ENCODE measurements at places on chromosomes 3 and 15.

- no peak for DNase-seq
Observed at GRCh38 chr3:57706462-57706861, 13.6 kb upstream of the DENND6A start.

DNA sequence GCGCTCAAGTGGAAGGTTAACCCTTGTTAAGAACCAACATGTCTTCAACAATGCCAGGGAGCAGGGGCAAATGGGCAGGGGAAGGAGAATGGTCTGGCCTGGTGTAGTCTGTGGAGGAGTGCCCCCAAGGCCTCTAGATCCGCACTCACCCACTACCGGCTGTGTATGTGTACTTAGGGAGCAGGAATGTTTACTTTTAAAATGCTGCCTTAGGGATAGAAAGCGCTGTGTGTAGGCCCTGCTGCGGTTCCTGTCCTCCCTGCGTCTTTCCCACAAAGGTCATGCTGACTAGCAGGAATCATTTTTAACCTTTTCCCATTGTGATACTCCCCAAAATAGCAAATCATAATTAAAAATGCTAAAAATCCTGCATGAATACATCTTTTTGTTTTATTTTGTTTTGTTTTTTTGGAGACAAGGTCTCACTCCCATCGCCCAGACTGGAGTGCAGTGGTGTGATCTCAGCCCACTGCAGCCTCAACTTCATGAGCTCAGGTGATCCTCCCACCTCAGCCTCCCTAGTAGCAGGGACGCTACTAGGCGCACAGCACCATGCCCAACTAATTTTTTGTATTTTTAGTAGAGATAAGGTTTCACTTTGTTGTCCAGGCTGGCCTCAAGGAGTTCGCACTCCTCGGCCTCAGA lies 35.9 kb upstream of the CEMIP start:
- no peak for DNase-seq

- no peak for DNase-seq
Observed at GRCh38 chr3:155690921-155691320, 54.0 kb downstream of the PLCH1 start.

GRCh38 chr15:36914960-36915808 lies 185.2 kb downstream of the MEIS2 start:
- DNase-seq: no peak

DNA sequence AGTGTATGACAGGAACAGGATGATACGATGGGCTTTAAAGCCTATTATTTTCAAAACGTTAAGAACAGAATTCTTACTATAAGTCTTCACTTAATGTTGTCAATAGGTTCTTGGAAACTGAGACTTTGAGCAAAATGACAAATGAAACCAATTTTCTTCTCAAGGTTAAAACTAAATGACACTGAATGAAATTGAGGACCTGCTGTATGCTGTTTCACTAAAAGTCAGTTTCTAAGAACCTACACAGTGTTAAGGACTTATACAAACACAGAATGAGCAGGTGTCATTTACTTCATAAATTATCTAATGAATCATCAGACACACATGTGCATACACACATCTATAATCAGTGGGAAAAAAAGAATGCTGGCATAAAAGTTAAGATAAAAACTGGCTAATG lies 106.9 kb downstream of the RFTN1 start:
- no peak for DNase-seq

GRCh38 chr3:196666001-196666867 lies 26.7 kb downstream of the NRROS start:
- no peak for DNase-seq

GRCh38 chr3:148512648-148513047 lies 185.1 kb upstream of the AGTR1 start:
- DNase-seq: no peak

DNA sequence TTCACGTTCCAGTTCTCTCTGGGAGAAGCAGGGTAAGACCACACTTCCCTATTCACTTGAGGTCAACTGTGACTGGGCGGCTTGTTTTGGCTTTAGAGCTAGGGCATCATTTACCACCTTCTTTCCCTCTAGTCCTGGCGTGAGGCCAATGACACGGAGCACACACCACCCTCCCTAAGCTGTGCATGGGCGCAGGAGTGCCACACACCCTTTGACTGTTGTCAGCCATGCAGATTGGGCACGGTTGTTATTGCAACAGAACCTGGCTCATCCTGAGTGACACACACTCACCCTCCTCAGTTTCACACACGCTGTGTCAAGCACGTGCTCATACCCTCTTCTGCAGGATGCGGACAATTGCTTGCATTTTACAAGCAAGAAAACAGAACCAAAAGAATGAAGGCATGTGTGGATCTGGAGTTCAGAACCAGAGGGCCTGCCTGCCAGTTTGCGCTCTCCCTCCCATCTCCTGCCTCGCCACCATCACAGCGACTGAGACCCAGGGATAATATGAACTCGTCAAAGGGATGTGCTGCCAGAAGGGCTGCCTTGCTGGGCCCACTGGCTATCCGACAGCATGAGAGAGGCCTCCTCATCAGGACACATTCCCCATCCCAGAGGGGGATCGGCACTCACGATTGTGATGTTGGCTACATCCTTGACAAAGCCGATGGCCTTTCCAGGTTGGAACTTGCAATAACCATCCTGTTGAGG lies 17.6 kb downstream of the CTSH start:
- no peak for DNase-seq

DNA sequence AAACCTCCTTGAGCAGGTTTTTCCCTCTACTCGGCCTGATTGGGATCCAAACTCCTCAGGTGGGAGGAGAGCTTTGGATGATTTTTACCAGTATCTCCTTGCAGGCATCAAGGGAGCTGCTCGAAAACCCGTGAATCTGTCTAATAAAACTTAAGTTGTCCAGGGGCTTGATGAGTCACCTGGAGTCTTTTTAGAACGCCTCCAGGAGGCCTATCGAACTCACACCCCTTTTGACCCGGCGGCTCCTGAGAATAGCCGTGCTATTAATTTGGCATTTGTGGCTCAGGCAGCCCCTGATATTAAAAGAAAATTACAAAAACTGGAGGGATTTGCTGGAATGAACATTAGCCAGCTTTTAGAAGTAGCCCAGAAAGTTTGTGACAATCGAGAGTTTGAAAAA lies 41.6 kb downstream of the ZBTB11 start:
- no peak for DNase-seq

- no peak for DNase-seq
Observed at GRCh38 chr15:63052077-63052841, 9.7 kb downstream of the TPM1 start.

- DNase-seq: no peak
Observed at GRCh38 chr15:28920781-28921331, 35.1 kb downstream of the APBA2 start.

GRCh38 chr15:70802629-70803028 lies 39.3 kb upstream of the UACA start:
- DNase-seq: no peak

DNA sequence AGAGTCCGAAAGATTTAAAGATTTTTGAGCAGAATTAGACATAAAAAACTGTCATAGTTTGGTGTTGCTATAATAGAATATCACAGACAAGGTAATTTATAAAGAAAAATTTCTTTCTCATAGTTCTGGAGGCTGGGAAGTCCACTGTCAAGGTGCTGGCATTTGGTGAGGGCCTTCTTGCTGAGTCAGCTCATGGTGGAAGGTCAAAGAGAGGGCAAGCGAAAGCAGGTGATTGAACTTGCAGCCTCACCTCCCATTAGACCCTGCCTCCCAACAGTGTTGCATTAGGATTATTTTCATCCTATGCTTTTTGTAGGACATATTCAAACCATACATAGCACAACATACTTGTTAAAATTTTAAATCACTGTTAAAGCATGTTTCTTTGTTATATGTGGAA lies 9.9 kb downstream of the SELENOT start:
- DNase-seq: no peak

- DNase-seq: peak; percentile 25
Observed at GRCh38 chr3:184812662-184813042, 686 bp downstream of the VPS8 start.

DNA sequence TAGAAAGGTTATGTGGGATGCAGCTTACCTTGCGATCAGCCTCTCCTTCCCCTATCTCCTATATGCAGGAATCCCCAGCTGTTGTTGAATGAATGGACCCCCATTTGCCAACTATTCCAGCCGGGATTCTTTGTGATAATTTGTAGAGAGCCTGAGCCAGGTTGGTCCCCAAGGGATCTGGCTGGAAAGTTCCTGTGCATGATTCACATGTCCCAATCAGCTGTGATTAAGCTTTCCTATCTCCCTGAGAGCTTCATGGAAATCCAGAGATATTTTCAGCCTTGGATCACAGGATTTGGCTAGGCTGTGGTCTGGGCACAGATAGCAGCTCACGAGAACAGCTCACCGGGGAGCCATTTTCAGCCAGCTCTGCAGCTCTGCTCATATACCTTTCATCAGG lies 76.7 kb downstream of the ARNT2 start:
- no peak for DNase-seq

- peak; percentile 40 for DNase-seq
Observed at GRCh38 chr15:100972975-100973350, 53.8 kb downstream of the LRRK1 start.

DNA sequence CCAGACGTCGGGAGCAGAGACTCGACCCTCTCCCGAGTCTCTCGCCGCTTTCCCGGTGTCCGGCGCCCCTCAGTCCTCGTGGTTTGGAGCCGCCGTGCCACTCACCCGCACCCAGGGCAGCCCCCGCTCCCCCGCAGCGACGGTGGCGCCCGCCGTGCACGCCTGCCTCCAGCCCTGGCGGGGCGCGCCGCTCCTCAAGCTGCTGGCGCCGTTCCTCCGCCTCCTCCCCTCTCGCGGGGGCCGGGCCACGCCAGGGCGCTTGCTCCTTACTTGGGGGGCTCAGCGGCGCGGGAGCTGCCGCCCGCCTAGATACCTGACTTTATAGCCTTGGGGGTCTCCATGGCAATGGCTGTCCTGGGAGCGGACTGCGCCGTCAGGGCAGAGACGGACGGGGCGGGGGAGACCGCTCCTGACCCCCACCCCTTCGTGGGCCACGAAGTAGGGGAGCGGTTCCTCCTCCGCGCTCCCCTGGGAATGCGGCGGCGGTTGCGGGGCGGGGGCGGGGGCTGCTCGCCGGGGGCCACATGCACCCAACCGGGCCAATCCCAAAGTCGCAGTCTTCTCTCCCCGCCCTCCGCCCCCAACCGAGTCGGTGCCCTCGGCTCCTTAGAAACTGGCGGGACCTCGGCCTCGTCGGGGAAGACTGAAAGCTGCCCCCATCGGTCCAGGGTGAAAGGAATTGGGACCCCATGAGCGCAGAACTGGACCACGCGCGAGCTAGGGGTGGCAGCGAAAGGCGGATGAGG lies at the start of gene ANKRD63:
ANKRD63 (minus strand) TSS at position 196 of the 746 bp plus-strand sequence. CDS start 478 bp downstream, outside the sequence.
- peak; percentile 60 for DNase-seq

GRCh38 chr3:135636596-135636995 lies 328.9 kb upstream of the PPP2R3A start:
- no peak for DNase-seq

DNA sequence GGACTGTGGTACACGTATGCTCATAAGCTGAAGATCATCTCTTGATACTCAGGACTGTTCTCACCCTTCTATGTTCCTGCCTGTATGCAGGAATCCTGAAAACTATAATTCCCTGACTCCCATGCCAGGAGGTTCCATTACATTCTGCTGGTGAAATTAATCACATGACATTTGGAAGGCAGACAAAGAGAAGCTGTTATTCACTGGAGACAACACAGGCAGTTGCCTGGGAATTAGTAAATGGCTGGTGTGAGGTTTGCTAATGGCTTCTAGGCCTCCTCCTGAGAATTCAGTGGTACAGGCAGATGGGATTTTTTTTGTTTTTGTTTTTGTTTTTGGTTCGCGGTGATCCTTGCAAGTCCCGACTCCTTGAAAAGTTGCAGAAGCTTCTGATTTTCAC lies 91.4 kb downstream of the CTNNB1 start:
- DNase-seq: no peak

DNA sequence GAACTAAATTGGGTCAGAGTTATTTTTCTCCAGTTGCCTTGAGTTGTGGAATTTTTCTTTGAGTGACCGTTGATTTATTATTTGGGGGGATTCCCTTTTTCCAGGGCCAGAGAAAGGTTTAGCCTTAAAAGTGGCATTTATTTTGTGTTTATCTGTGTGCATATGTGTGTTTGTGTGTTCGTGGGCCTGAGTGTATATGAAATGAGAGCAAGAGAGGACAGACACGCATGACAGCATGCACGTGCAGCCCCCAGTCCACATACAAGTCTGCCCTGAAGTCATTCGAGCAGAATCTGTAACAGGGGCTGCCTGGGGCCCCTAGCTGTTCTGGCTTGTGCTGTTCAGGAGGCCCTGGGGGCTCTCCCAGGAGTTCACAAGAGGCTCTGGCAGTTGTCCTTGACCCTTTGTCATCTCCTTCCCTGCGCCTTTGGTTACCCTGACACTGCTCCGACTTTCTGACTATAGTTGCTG lies 18.3 kb upstream of the TRAK1 start:
- no peak for DNase-seq

GRCh38 chr3:147903026-147903425 lies 493.9 kb downstream of the ZIC1 start:
- no peak for DNase-seq

- DNase-seq: no peak
Observed at GRCh38 chr15:31774045-31774444, 256.3 kb upstream of the CHRNA7 start.

DNA sequence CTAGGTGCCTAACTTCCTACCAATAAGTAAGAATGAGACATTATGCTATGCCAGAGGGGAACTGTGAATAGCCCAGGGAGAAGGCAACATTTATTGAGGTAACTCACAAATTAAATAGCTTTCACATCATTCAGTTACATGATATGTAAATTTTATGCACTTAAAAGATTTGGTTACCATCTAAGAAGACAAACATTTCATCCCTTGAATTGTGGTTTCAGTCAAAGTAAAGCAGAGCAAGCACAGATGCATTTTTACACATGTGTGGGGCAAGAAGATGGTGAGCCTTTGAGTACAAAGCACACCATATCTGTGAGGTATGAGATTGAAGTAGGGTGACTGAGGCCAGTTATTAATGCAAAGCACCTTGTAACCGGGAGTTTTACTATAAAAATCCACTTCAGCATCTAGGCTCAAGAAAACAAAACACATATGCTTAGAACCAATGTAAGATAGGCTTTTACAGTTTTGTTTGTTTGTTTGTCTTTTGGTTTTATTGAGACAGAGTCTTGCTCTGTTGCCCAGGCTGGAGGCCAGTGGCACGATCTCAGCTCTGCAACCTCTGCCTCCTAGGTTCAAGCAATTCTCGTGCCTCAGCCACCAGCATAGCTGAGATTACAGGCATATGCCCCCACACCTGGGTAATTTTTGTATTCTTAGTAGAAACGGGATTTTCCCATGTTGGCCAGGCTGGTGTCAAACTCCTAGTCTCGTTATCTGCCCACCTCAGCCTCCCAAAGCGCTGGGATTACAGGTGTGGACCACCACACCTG lies 3.5 kb downstream of the PLSCR2 start:
- DNase-seq: no peak

- no peak for DNase-seq
Observed at GRCh38 chr3:24963762-24964625, 464.1 kb upstream of the RARB start.
